Testis (tissue), 5 donors: ENCODE measurements at places on chromosomes 3 and 15. TPM values are rescaled to one million over a fixed set of nuclear protein-coding genes. Genes with fewer than 3 reads are reported as not detected.

DNA sequence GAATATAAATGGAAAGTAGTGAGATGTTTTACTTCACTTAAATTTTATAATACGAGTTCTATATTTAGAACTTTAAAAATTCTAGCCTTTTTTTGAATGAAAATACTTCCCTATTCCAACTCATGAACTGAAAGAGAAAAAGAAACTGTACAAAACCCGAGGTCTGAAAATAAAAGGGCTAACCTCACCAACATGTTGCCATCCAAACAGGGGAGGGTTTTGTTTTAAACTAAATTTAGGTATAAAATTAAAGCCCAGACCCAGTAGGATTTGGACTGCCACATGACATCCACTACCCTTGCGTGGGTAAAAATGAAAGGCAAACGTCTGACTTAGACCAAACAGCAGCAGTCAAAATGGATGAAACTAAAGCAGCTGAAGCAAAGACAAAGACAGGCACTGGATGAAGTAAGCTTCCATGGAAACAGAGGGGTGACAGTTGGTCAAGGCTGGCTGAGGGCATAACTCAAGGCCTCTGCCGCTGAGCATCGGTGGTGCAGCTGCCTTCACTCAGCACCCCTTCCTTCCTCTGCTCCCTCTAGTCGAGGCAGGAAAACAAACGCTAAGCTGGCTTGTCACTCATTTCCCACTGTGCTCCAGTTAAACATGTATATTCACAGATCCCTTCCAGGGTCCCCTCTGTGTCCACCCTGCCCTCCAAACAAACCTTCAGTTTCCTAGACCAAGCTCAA lies 58.1 kb downstream of the TM4SF4 start:
- DNase-seq = no peak

GRCh38 chr15:34608517-34608916 lies 25.1 kb upstream of the GOLGA8B start:
- no peak for DNase-seq

DNA sequence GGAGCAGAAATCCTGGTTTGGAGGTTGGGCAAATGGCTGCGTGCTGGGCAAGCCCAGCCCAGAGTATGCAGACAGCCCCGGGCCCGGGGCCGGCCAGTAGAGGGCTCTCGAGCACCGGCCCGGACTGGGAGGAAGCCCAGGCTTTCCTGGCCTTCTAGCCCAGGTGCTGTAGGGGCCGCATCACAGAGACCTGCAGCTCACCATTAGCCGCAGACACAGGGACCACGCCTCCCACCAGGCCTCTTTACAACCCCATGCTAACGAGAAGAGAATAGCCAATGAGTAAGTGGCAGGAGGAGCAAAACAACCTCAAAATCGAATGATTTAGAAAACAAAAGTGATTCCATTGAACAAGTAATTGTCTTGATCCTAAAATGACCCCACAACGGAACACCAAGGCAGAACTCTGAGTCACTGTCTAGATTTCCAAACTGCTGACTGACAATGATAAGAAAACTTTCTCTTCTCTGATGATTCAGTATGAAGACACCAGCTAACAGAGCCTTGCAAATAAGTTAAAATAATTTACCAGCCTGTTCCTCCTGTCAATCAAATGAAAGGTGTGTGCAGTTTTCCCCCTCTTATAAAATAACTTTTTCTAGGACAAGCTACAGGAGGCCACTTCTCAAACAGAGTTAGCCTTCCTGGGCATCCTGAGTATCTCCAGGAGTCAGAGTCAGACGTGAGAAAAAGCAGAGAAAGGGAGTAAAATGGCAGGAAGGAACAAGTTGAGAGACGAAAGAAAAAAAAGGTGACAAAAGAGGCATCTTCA lies 102.2 kb downstream of the DGKG start:
- peak; percentile 79 for DNase-seq

- DNase-seq = no peak
Measured at GRCh38 chr3:171204942-171205341, 178.4 kb upstream of the SLC2A2 start.

GRCh38 chr15:38536201-38536676 lies 28.4 kb downstream of the RASGRP1 start:
- DNase-seq = peak; percentile 85

GRCh38 chr15:74250266-74250665 lies 14.1 kb downstream of the CCDC33 start:
- DNase-seq = no peak

DNA sequence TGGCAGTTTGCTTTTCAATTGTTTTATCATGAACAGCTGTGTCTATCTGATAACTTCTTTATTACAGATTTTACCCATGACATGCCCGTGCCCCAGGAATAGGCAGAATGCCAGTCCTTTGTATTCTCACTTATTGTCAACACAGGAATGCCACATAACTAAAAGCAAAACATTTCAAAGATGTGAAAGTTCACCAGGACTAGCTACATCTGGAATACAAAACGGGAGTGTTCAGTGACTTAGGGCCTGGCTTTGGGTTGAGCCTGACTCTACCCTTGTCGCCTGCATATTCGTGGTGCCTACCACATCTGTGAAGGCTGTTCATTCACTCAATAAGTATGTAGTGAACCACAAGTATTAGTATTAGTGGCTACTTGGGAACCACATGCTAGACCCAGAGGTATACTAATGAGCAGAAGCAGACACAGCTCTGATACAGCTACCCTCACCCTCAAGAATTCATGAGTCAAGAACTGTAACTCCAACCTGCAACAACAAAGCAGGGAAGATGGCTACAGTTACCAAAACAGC lies 2.9 kb downstream of the TNFSF10 start:
- DNase-seq = no peak

GRCh38 chr3:123361071-123361470 lies 87.8 kb downstream of the ADCY5 start:
- no peak for DNase-seq

DNA sequence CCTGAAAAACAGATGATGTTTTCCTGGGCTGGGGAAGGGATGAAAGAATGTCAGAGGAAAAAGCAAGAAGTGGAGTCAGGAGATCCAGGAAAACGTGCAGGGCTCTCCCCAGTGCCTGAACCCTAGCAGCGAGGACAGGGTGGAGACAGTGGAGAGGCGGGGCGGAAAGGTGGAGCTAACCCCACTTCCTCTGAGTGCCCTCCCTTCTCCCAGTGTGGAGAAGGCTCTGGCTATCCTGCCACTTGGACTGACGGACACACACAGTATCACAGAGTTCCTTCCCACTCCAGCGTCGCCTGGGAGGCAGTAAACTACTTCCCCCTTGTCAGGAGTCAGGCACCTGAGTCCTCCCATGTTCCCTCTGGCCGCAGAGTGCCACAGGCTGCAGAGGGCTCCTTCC lies 125.3 kb upstream of the CHRNA7 start:
- no peak for DNase-seq

- DNase-seq = no peak
Measured at GRCh38 chr3:142931222-142931621, 32.3 kb downstream of the PAQR9 start.

DNA sequence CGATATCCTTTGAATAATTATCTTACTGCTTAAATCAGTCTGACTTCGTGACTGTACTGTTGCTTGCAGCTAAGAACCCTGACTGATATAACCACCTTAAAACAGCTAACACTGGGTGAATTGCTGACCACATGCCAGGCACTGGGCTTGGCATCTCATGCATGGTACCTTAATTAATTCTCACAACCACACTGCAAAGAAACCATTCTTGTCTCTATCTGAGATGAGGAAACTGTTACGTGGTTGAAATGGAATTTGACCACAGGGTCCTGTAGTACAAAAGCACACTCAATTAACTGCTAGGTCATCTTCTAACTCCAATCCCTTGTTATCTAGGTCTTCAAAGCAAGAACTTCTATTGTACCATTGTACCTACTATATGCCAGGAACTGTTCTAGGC lies 92.7 kb upstream of the PRICKLE2 start:
- DNase-seq = no peak

- DNase-seq = no peak
Measured at GRCh38 chr3:107465064-107465631, 57.6 kb upstream of the BBX start.

DNA sequence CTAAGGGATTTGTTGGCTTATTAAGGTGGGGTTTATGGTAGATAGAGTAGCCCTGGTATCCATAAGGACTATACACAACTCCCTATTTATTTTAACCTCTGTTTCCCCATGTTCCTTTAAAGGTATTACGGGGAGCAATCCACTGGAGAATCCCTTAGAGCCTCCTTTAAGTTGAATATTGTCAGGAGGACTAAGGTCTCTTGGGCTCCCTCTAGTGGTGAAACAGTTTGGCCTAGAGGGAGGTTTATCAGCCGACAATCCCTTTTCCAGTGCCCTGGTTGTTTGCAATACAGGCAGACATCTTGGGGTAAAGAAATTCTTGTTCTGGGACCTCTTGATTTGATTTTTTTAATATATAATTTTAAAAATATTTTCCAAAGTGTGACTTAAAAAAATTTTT lies 12.9 kb downstream of the OPA1 start:
- peak; percentile 77 for DNase-seq

- DNase-seq = no peak
Measured at GRCh38 chr3:177084616-177085015, 112.7 kb downstream of the TBL1XR1 start.

GRCh38 chr15:78628227-78628626 lies 7.4 kb upstream of the CHRNA3 start:
- DNase-seq = no peak

DNA sequence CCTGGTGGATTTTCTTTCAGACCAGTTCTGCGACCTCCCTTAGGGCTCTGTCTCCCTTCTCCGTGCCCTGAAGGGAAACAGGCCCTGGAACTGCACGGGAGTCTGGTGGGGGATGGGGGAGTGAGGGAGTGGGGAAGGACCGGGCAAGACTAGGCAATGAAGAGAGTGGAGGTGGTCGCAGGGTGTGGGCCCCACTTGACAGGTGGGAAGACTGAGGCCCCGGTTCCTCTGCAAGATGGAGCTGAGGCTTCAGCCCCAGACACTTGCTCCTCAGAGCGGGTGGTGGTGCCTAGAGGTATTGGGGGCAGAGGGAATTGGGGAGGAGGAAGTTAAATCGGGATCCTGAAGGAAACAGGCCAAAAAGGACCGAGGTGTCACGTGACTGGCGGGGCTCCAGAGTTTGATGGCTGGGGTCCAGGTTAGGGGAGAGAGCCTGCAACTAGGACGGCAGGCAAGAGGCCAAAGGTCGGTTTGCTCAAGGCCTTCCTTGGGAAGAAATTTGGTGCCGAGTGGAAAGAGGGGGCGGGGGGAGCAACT lies 597 bp upstream of the CAMK1 start:
- peak; percentile 95 for DNase-seq

GRCh38 chr3:39021465-39022285 lies 30.1 kb downstream of the SCN11A start:
- no peak for DNase-seq

- DNase-seq = no peak
Measured at GRCh38 chr15:82894971-82895520, 57.5 kb downstream of the HOMER2 start.

GRCh38 chr15:36659917-36660316 lies 80.5 kb downstream of the CDIN1 start:
- DNase-seq = no peak

GRCh38 chr3:51937014-51937413 lies 4.7 kb downstream of the RRP9 start:
- no peak for DNase-seq

Gene MUC4
- polyA plus RNA-seq = 1.8 TPM

Gene TM4SF4
- 1.4 TPM for polyA plus RNA-seq

Gene ANKUB1
- 2.5 TPM for polyA plus RNA-seq

Gene HIGD2B
- 10.2 TPM for polyA plus RNA-seq

Gene CCDC39
- 4.3 TPM for polyA plus RNA-seq

Gene MYO1E
- 23.4 TPM for polyA plus RNA-seq

Gene ADGRG7
- polyA plus RNA-seq = not detected

Gene LXN
- 15.1 TPM for polyA plus RNA-seq

Gene NEK10
- 83.2 TPM for polyA plus RNA-seq

Gene TNNC1
- polyA plus RNA-seq = 91.7 TPM

Gene TTC23
- 26.6 TPM for polyA plus RNA-seq
